Muscle of back (tissue), 13 donors: ENCODE measurements at places on chromosomes 2 and 18.

- no peak for DNase-seq
Observed at GRCh38 chr2:1741851-1742250, 2.5 kb downstream of the PXDN start.

DNA sequence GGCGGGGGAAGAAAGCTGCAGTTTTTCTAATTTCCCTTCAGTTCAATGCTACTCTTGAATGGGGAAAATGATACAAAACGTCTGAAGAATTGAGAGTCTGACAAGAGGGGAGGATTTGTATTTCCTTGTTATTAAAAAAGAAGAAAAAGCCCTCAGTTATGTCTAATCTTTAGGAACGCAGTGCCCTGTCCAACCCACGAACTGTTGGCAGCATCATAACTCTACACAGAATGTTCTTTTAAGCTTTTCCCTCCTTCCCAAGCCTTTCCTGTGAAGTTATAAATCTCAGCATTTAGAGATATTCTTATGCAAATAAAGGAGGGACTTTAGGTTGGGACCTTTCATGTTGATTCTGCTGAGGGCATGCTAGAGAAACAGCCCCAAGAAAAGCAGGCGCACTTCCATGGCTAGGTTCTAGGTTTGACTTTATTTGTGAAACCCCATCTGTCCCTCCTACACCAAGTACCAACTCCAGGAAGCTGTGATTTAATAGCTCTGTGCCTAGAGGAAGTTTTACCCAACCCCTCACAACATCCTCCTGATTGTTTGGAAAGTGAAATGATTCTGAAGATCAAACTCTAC lies 288.6 kb downstream of the SETBP1 start:
- no peak for DNase-seq

DNA sequence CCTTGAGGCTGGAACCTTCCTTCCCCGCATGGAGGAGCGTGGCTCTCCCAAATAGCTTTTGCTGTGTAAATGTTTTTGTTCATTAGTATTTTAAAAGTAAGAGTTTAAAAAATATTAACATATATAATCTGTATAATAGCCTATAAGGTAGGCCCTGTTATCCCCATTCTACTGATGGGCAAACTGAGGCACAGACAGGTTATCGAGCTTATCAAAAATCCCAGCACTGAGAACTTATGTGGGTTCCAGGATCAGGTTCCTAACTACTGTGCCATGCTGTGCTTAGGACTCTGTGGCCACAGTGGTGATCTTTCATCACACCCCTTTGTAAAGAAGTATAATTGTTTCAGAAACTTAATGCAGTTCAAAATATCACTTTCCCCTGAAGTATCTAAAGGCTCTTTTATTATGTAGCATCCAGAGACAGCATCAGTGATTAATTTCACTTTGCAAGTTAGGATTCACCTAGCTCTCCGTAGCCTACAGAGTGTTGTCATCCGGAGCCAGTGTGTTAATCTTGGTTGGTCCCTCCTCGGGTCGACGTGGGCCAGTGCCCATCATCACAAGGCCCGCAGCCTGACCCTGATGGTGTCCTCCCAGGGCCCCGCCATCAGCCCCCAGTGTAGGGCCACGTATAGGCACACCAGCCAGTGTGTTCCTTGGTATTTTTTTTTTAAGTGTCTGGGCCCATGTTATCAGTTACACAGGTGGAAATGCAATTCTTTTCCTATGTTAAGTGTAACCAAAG lies 28.7 kb downstream of the CABLES1 start:
- DNase-seq: no peak

DNA sequence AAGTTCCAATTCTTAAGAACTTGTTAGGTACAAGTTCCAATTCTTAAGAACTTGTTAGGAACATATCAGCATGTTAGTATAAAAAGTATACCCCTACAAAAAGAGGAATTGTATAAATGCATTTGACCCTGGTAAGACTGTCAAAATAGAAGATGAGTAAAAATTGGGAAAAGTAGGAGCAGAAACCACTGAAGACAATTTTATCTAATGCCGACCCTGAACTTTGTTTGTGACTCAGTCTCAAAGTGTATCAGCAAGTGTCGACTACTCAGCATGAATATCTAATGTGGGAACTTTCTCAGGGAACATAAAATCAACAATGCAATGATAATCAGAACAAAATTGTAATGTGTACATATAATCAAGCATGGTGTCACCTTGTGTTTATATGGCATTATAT lies 583 bp upstream of the CD226 start:
- no peak for DNase-seq

DNA sequence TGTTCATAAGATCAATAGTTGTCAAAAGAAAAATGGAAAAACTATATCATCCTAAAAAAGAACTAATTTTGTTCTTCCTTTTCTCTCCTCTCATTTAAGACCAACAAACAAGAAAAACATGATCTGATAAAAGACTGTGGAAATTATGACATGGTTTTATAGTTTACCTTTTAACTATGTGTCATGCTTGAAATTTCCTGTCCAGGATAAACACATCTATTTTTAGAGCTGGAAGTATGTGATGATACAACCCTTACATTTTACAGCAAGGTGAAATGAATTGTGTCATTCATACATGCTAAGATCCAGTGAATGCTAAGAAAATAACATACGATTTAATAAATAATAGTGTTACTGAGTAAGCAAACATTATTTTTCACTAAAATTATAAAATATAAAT lies 89.9 kb downstream of the GULP1 start:
- DNase-seq: peak; percentile 16

- DNase-seq: no peak
Observed at GRCh38 chr2:106160786-106161261, 33.3 kb downstream of the UXS1 start.

- DNase-seq: no peak
Observed at GRCh38 chr2:201049455-201049854, 22.0 kb downstream of the HYCC2 start.

- no peak for DNase-seq
Observed at GRCh38 chr18:50126471-50126870, 68.5 kb downstream of the MYO5B start.

DNA sequence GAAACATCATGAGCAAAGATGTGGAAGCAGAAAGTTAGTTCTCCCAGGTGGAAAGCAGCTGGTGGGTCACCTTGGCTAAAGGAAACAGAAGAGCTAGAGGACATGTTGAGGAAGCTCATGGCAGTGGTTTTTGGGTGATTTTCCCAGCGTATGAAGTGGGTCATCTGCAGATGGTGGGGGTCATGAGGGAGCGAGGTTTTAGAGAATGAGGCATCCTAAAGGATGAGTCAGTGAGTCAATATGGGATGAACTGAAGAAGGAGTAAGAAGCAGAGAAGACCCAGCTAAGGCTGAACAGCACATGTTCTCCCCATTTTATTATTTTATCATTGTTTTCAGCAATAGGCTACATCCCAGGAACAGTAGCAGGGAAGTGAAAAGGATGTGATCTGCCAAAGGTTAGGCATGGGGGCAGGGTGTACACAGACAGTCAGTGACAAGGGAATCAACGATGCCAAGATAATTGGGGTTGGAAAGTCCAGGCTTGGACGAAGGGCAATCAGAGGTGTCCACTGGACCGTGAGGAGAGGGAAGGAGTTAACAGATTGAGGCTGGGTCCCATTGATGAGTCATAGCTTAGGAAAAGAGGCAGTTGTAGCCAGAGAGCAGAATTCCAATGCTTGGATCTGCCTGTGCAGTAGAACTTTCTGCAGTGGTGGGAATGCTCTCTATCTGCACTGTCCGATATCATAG lies 289.3 kb upstream of the RAB12 start:
- no peak for DNase-seq

GRCh38 chr2:200193791-200194190 lies 112.7 kb upstream of the SPATS2L start:
- no peak for DNase-seq

DNA sequence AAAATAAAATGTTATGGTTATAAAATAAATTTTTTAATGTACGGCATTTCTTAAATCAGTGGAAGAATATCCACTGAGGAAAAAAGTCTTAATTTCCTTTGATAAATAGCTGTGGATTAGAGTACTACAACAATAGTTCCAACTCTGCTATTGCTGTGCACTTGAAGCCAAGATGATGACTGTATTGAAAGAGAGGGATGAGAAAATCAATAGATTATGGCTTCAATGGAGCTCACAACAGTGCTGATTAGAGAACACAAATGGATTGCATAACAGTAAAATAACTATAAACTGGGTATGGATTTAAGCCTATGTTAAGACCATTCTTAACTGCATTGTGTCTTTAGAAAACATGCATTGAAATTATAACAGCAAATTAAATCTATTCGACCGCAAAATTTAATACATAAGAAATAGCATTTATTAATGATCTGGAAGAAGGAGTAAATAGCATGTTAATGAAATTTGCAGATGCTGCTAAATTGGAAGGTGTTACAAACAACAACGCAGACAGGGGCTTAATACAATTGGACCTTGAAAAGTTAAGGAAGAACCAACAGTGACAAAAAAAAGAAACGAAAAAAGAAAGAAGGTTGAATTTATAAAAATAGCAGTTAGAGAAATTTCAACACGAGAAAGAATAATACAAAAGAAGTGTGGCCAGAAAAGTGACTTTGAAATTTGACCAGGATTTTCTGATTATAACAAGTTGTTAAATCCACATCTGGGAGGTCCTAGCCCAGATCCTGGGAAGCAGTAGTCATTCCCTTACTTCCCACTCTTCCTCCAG lies 8.6 kb upstream of the MAP3K20 start:
- DNase-seq: no peak

DNA sequence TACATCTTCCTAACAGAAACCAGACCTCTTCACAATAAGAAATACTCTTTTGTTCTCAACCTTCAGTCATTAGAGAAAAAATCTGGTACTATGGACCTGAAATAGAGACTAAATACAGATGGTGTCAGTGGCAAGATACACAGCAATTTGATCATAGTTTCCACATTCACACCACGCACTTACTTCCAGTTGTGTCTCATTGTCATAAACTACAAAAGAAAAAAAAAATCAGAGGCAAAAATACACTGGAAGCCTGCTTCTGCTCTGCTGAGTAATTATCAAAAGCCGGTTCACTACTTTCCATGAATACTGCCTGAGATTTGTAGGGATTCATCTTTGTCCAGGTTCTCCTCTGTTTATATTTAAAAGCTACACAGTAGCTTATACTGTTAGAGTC lies 182.6 kb downstream of the PID1 start:
- no peak for DNase-seq

GRCh38 chr2:161265874-161266273 lies 42.4 kb upstream of the PSMD14 start:
- DNase-seq: no peak

GRCh38 chr2:84999553-84999955 lies 28.6 kb downstream of the KCMF1 start:
- DNase-seq: no peak

DNA sequence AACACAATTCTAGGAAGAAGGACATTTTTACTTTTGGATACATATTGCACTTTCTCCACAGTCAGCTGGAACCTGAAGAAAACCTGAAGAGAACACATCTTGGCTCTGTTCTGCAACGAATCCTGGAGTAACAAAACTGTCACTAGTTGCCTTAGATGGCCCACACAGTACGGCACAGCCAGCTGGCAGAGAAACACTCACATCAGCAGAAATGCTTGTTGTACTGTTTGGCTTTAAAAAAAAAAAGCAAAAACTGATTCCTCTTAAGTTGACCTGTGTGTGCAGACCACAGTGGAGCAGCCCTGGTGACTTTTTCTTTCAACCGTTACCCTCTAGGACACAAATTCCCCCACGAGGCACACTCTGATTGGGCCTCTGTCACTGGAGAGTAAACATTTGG lies 152.3 kb upstream of the TWIST2 start:
- peak; percentile 77 for DNase-seq

- DNase-seq: no peak
Observed at GRCh38 chr2:134206573-134206972, 47.3 kb upstream of the MGAT5 start.

GRCh38 chr2:71464389-71464788 lies 11.0 kb downstream of the DYSF start:
- no peak for DNase-seq

GRCh38 chr2:23131066-23131575 lies 253.9 kb upstream of the KLHL29 start:
- no peak for DNase-seq

- DNase-seq: no peak
Observed at GRCh38 chr2:3223080-3223923, 154.3 kb downstream of the EIPR1 start.

- no peak for DNase-seq
Observed at GRCh38 chr18:44736664-44737380, 56.1 kb downstream of the SETBP1 start.

DNA sequence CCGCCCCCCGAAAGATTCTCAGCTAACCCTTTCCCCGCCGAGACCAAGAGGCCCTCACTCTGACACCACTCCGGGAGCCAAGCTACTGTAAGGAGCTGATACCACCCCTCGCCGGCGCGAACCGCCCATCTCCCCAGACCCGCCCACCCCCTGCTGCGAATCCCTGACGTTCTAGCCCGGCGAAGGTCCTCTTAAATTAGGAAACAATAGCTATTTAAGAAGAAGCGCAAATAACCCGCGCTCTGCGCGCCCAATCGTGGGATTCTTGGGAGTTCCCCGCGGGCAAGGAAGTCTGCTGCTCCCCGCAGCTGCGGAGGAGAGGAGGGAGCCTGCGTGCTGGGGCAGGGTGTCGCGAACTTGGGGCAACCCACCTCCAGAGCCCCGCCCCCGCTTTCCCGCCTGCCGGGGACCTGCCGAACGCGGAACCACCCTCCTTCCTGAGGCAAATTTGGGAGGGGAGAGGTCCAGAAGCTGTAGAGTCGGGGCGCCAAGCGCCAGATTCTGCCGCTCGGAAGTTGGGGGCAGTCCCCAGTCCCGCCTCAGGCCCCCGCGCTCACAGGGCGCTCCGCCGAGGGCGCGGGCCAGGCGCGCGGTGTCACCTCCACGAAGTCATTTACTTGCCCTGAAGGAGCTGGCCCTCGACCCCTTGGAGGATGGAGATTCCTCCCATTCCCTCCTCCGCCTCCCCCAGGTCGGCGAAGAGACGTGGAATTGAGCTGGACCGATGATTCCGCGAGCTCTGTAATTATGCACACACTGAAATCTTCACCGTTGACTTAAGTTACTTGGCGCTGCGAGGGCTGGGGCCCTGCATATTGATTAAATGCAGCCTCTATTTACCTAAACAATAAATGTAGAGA lies 8.4 kb upstream of the SP9 start:
- peak; percentile 63 for DNase-seq

DNA sequence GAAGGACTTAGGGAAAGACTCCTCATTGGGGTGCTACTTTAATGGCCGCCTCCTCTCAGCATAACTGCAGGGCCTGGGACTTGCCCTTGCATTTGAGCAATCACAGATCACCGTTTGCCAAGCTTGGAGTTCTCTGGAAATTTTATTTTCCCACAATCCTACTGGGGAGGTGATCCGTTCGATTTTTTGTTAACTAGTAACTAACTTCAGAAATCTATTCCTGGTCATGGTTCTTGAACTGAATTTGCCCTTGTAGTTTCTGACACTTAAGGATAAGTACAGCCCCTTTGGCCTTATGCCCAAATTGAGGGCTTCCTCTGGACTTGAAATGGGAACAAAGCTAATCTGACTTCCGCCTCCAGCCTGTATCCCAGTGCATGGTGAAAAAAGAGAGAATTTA lies 60.5 kb upstream of the ST3GAL5 start:
- peak; percentile 38 for DNase-seq

GRCh38 chr2:200168641-200169555 lies 137.6 kb upstream of the SPATS2L start:
- DNase-seq: no peak

- no peak for DNase-seq
Observed at GRCh38 chr2:235713189-235713588, 219.3 kb downstream of the AGAP1 start.

- no peak for DNase-seq
Observed at GRCh38 chr2:161421686-161422085, 5.6 kb downstream of the TBR1 start.

- no peak for DNase-seq
Observed at GRCh38 chr2:241000831-241001321, 2.5 kb downstream of the SNED1 start.

- DNase-seq: no peak
Observed at GRCh38 chr18:21830532-21830931, 89.9 kb downstream of the MIB1 start.
